ENCODE measurements at places on chromosomes 5 and 9. TPM values are rescaled to one million over a fixed set of nuclear protein-coding genes. Genes with fewer than 3 reads are reported as not detected.

IFNA13 gene
- not detected for total RNA-seq

SERF1B gene
- total RNA-seq: 45.8 TPM

PAEP gene
- not detected for total RNA-seq

ANXA2R gene
- 5.2 TPM for total RNA-seq

ANKRD34B gene
- total RNA-seq: not detected

PRRX2 gene
- total RNA-seq: 2.2 TPM

NR5A1 gene
- total RNA-seq: 0.09 TPM

WNT8A gene
- not detected for total RNA-seq

AFAP1L1 gene
- 22.8 TPM for total RNA-seq

FCN2 gene
- total RNA-seq: not detected

PPP3R2 gene
- total RNA-seq: not detected

GAS1 gene
- total RNA-seq: 21.2 TPM

DNA sequence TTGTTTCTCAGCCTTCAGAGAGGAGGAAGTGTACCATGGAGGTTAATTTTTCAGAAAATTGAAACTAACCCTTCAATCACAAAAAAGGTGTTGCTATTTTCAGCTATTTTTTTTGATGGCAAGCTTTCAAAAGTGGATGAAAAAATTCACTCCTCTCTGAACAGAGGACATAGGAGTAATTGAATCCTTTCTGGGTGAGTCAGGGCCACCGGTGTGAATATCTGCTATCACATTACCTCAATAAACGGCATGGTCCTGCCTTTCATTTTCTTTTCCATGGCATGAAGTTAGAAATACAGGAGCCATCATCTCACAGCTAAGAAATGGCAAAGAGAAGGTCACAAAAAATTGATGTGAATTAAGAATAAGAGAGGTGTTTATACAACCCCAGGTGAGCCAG, 90.2 kb upstream of the CCDC112 start:
- no peak overlapping the region for H3K27ac ChIP-seq
- no peaks in the 10 kb centered on the region for H3K27me3 ChIP-seq
- no peak overlapping the region for H3K4me3 ChIP-seq
- no peak for DNase-seq
- no peaks in the 10 kb centered on the region for H3K36me3 ChIP-seq

GRCh38 chr5:128750155-128750554, 212.1 kb upstream of the FBN2 start:
- no peak overlapping the region for H3K27ac ChIP-seq
- H3K36me3 ChIP-seq: no peaks in the 10 kb centered on the region
- no peaks in the 10 kb centered on the region for H3K4me1 ChIP-seq

DNA sequence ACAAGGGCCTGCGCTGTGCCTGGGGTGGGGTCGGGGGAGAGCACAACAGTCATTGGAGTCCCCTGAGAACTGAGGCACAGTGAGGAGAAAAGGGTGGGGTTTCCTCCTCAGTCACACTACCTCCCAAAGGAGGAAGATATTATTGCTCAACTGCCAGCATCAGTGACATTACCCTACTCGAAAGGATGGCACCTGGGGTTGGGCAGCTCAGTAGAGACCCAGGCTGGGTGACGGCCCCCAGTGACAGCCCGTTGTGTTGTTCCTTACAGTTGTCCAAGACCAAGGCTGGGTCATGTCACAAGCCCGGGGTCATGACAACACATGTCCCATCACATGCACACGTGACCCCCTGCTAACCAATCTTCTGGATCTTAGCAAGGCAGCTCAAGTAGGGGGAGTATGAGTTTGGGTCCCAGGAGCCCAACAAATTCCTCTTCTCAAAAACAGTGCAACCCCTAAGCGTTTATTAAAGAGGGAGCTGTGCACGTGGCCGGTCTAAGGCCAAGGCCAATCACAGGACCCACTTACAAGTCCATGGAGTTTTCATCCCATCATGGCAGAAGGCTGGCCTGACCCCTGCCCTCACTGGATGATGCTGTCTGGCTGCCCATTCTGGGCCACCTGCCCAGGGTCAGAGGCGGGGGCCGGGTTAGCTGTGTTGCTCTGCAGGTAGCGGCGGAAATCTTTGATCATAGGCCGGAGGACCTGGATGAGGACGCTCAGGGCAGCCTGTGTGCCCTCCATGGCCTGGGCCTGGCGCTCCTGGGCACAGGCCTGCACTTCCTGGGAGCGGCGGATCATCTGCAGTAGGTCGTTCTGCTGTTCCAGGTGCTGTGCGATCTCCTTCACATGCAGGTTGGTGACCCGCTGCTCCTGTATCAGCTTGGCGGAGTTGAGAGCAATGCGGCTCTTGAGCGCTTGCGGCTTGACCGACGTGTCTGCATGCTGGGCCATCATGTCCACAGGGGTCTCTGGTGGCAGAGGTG, 4.0 kb downstream of the NAIF1 start:
- no peak for DNase-seq
- no peaks in the 10 kb centered on the region for H3K27me3 ChIP-seq
- peaks cover 2% of the 10 kb centered on the region for H3K36me3 ChIP-seq
- peaks cover 4% of the 10 kb centered on the region for H3K4me1 ChIP-seq
- H3K4me3 ChIP-seq: no peak overlapping the region
- H3K27ac ChIP-seq: no peak overlapping the region

DNA sequence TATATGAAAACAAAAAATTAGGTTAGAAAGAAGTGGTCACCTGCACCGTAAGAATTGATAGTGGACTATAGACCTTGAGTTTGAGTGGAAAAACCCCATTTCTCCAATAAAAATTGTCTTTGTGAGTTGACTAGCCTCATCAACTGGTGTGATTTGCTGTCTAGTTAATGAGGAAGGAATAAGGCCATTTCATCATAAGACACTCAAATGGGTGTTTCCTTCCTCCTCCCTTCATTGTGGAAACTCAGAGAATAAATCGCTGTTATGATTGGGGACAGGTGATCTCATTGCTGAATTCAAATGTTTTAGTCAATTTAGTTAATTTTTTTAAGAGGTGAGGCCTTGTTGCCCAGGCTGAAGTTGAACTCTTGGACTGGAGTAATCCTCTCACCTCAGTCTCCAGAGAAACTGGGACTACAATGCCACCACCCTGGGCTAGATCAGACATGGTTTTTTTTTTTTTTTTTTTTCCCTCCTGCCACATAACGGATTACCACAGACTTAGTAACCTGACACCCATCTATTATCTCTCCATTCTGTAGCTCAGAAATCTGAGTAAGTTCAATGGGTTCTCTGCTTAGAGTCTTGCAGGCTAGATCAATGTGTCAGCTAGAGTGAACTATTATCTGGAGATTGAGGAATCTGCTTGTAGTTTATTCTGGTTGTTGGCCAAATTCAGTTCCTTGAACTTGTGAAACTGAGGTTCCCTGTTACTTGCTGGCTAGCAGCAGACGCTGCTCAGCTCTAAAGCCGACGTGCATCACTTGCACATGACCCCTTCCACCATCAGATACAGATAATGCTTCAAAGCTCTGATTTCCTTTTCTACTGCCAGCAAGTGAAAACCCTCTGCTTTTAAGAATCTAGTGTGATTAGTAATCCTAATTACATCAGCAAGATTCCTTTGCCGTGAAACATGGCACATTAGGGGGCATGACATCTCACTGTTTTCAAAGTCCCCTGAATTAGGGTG, 663.8 kb upstream of the CDH9 start:
- H3K4me3 ChIP-seq: no peak overlapping the region
- no peaks in the 10 kb centered on the region for H3K27me3 ChIP-seq
- no peaks in the 10 kb centered on the region for H3K4me1 ChIP-seq

GRCh38 chr9:108012886-108013665, 523.5 kb upstream of the KLF4 start:
- no peak overlapping the region for H3K27ac ChIP-seq
- H3K27me3 ChIP-seq: no peaks in the 10 kb centered on the region
- no peak overlapping the region for H3K4me3 ChIP-seq

- peaks cover 42% of the 10 kb centered on the region for H3K4me1 ChIP-seq
- peak; percentile 77 for DNase-seq
- peak overlapping the region; percentile 90 for H3K27ac ChIP-seq
- H3K36me3 ChIP-seq: no peaks in the 10 kb centered on the region
These were observed 403 bp downstream of the NINJ1 start for GRCh38 chr9:93133681-93134014.

GRCh38 chr5:164498438-164498837, 993.0 kb downstream of the MAT2B start:
- H3K4me3 ChIP-seq: no peak overlapping the region
- no peaks in the 10 kb centered on the region for H3K4me1 ChIP-seq
- no peaks in the 10 kb centered on the region for H3K27me3 ChIP-seq
- no peak for DNase-seq
- no peak overlapping the region for H3K27ac ChIP-seq

DNA sequence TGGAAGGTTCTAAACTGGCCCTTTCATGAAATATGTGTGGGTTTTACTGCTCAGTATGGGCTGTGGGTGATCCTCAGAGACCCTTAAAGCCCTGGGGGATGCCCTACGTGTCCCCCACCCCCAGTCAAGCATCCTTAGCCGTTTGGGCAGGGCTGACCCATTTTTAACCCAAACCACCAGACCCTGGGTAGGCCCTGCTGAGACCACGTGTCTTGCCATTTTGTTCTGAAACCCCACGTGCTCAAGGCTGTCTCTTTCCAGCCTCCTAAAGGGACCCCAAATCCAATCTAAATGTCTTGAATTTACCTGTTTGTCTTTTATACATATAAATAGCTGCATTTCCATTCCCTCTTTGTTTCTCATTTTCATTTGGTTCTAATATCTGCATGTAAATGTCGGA, 94.9 kb downstream of the PAX5 start:
- H3K27me3 ChIP-seq: peaks cover 13% of the 10 kb centered on the region
- H3K4me1 ChIP-seq: no peaks in the 10 kb centered on the region
- H3K27ac ChIP-seq: no peak overlapping the region
- no peak overlapping the region for H3K4me3 ChIP-seq
- H3K36me3 ChIP-seq: no peaks in the 10 kb centered on the region

- no peaks in the 10 kb centered on the region for H3K36me3 ChIP-seq
- H3K27me3 ChIP-seq: no peaks in the 10 kb centered on the region
- DNase-seq: no peak
- H3K4me3 ChIP-seq: no peak overlapping the region
- H3K4me1 ChIP-seq: no peaks in the 10 kb centered on the region
These were observed 20.2 kb downstream of the RGS3 start for GRCh38 chr9:113483676-113484257.

DNA sequence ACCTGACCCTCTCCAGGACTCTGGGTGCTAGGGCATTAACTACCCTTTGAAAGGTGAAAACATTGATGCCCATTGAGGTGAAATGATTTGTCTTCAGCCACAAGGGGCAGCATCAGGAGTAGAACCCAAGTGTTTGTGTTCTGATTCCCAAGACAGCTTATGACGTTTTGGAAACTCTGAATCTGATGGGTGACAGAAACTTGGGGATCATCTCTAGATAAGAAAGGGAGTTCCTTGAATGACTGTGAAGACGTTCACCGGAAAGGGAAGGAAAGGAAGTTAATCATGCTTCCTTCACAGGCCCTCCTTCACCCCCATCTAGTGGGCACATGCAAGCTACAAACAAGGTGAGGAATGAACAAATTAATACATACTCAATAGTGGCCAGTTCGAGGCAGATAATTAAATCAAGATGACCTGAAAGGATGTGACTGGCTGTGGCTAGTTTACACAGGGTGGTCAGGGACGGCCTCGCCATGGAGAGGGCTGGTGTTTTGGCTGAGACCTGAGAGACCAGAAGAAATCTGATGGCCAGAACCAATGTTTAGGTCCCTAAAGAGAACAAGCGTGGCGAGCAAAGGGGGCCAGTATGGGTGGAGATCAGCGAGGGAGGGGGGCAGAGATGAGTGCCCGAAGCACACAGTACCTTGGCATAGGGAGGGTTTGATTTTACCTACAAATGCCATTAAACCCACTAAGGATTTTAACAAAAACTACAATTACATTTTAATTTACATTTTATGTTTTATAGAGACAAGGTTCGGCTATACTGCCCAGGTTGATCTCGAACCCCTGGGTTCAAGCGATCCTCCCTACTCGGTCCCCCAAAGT, 937 bp upstream of the SLC26A2 start:
- H3K4me3 ChIP-seq: no peak overlapping the region
- peak overlapping the region; percentile 94 for H3K27ac ChIP-seq
- peak; percentile 65 for DNase-seq
- no peaks in the 10 kb centered on the region for H3K36me3 ChIP-seq

DNA sequence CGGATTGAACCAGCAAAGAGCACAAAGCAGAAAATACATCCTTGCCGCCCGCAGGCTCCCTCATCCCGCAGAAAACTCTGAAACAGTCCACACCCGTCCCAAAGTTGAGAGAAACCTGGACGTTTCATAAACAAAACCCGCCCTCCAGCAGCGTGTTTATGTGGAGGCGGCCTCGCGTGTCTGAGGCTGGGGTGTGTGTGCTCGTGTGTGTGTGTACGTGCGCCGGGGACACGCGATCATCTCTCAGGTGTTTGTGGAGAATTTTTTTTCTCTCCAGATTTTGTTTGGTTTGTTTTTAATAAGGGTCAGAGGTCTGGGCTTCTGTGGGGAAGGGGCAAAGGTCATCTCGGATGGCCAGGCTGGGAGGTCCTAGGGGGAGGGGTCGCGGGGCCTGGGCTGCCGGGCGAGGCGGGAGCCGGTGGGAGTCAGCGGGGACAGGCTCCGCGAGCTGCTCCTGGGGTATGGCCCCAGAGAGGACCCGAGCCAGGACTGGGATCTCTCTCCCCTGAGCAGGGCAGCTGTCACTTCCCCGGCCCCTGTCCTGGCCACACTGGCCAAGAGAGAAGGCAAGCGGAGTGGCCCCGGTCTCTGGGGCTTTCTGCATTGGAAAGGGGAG, 206.4 kb downstream of the C9orf50 start:
- H3K27me3 ChIP-seq: no peaks in the 10 kb centered on the region
- peak overlapping the region; percentile 42 for H3K4me3 ChIP-seq
- peaks cover 22% of the 10 kb centered on the region for H3K4me1 ChIP-seq
- H3K36me3 ChIP-seq: no peaks in the 10 kb centered on the region
- peak; percentile 70 for DNase-seq

DNA sequence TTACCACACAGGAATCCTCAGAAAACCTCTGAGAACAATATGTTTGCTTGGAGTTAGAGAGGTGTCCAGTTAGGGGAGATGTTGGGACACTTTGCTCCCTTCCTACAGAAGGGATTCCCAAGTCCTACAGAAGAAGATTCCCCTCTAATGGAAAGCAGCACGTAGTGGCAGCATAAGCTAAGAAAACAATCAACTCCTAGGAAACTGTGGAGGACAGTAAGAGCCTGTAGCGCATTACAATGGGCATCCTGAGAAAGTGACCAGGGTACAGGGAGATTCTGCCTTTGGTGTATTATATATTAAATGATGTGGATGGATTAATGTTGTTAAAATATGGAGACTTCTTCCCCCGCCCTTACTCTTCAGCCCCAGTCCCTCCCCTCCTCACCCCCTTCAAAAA, 13.9 kb upstream of the RIC1 start:
- H3K36me3 ChIP-seq: no peaks in the 10 kb centered on the region
- H3K4me1 ChIP-seq: no peaks in the 10 kb centered on the region
- no peak for DNase-seq
- no peaks in the 10 kb centered on the region for H3K27me3 ChIP-seq
- no peak overlapping the region for H3K27ac ChIP-seq

DNA sequence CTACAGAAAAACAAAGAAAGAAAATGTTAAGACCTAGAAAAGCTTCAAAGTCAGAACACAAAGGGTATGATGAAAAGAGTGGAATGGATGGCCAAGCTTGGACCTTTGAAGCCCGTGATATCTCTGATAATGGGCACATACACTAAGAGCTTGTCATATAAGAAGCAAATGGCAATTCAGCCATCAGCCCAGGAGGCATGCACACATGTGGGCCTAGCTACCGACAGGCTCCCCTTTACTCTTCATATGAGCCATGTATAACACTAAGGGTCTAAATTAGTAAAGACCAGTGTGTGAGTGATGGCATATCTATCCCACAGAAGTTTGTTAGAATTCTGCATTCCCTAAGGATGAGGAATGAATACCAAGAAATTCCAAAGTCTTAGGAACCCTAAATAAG, 20.1 kb downstream of the GRHPR start:
- H3K4me3 ChIP-seq: no peak overlapping the region
- no peak overlapping the region for H3K27ac ChIP-seq
- no peaks in the 10 kb centered on the region for H3K27me3 ChIP-seq
